Stomach (tissue), 19 donors: ENCODE measurements at places on chromosomes 7 and 10. TPM values are rescaled to one million over a fixed set of nuclear protein-coding genes. Genes with fewer than 3 reads are reported as not detected.

- DNase-seq, result peak; percentile 67
- H3K4me3 ChIP-seq, result peak overlapping the region; percentile 57
- H3K36me3 ChIP-seq, result no peaks in the 10 kb centered on the region
- H3K27me3 ChIP-seq, result peaks cover 11% of the 10 kb centered on the region
- H3K27ac ChIP-seq, result peak overlapping the region; percentile 72
- H3K4me1 ChIP-seq, result peaks cover 20% of the 10 kb centered on the region
Measured at GRCh38 chr10:96719850-96720421, 378 bp downstream of the PIK3AP1 start.

GRCh38 chr7:69657985-69658384 is 59.7 kb downstream of the AUTS2 start:
- no peaks in the 10 kb centered on the region for H3K36me3 ChIP-seq
- H3K27ac ChIP-seq, result no peak overlapping the region
- DNase-seq, result no peak
- H3K27me3 ChIP-seq, result no peaks in the 10 kb centered on the region

Gene CALHM1
- not detected for total RNA-seq

DNA sequence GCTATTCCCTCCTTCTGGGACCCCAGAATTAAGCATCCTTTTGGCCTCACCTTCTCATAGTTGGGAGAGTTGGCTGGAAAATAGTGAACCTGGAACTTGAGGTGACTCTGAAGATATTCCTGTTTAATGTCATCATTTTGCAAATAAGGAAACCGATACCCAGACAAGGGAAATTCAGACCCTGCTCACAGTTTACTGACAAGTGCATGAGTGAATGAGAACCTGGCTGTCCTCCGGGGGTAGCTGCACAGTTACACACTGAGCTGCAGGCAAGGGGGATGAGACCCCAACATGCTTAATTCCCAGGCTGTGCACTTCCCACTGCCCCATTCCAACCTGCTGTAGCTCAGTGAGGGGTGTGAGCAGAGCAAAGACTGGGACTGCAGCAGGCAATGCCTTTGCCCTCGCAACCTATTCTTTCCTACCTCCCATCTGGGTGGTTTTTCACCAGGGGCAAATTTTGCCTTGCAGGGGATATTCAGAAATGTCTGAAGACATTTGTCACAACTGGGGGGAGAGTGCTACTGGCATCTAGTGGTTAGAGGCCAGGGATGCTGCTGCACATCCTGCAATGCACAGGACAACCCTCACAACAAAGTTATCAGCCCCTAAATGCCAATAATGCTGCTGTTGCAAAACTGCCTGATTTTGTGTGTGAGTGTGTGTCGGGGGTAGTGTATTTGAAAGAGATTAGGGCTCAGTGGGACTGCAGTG is 136.2 kb downstream of the SORCS3 start:
- no peak for DNase-seq
- no peaks in the 10 kb centered on the region for H3K27me3 ChIP-seq
- no peak overlapping the region for H3K27ac ChIP-seq
- no peaks in the 10 kb centered on the region for H3K36me3 ChIP-seq
- H3K4me3 ChIP-seq, result no peak overlapping the region
- no peaks in the 10 kb centered on the region for H3K4me1 ChIP-seq

DNA sequence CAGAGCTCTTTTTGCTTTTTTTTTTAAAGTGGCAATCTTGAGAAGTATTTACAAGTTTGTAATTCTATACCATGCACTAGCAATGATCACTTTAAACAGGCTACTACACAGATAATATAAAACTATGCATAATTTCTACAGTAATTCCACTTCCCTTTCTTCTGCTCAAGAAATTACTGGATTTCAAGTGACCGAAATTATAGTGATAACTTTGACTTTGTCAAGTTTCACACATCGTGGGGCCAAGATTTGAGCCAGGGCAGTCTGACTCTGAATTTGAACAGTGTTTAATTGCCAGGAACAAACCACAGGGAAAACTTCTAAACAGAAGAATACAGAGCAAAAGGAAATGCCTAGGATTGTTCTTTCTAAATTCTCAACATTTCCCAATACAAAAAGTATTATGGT is 288.3 kb upstream of the MKLN1 start:
- DNase-seq, result no peak
- peak overlapping the region; percentile 12 for H3K27ac ChIP-seq
- no peaks in the 10 kb centered on the region for H3K27me3 ChIP-seq

GRCh38 chr10:110461088-110461487 is 36.6 kb upstream of the DUSP5 start:
- H3K27me3 ChIP-seq, result no peaks in the 10 kb centered on the region
- no peak for DNase-seq
- no peaks in the 10 kb centered on the region for H3K36me3 ChIP-seq
- H3K27ac ChIP-seq, result no peak overlapping the region

Gene CHN2
- total RNA-seq, result 23.2 TPM

Gene CCDC172
- total RNA-seq, result not detected

DNA sequence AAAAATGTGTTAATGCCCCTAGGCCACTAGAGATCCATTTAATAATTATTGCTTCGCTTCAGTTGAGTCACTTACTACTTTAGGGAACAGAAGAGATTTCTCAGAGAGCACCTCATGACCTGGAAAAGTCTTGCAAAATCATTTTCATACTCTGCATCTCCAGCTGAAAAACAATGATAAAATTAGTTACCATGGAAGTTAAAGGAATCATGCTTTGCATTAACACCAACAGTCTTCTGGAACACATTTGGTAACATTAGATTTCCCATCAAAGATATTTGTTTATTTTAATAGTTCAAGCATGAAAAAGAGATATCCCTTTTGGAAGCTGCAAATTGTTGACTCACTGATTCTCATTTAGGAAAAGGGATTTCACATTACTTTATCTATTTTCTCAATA is 1.8 kb upstream of the STEAP2 start:
- H3K27ac ChIP-seq, result no peak overlapping the region
- H3K36me3 ChIP-seq, result no peaks in the 10 kb centered on the region
- no peak overlapping the region for H3K4me3 ChIP-seq
- H3K4me1 ChIP-seq, result peaks cover 36% of the 10 kb centered on the region
- DNase-seq, result no peak

Gene ASAH2
- 3.5 TPM for total RNA-seq

DNA sequence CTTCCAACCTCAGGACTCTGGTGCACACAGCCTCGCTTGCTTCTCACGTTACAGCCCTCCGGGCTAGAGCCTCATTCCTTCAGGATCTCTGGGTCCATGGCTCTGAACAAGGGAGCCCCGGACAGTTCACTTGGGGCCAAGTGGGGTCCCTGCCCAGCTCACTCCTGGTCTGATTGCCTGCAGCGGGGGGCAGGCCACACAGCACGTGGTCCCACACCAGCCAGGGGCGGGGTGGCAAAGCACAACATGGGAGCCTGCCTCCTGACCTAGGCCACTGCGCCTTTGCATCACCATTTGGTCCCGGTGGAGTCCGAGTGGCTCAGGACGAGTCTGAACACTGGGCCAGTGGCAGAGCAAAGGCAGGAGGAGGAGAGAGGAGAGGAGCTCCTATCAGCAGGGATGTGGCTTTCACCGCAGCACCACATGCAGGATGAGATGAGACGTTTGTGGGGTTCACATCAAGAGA is 13.4 kb upstream of the CRYGN start:
- no peaks in the 10 kb centered on the region for H3K27me3 ChIP-seq
- peaks cover 4% of the 10 kb centered on the region for H3K4me1 ChIP-seq

DNA sequence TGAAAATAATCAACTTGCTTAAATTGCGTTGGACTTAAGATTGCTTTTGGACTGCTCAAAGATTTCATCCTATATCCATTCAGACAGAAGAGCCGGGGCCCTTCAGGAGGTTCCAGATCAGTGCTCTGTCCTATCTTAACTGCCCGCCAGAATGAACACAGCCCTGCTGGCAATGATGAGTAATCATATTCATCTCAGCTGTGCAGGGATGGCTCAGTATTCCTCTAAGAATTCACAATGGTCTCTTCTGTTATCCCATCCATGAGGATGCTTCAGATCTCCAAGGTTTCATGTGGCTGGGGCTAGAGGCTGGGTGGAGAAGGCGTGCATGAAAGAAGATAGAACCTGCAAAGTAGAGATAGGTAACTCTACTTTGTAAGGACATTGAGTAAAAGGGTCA is 80.0 kb upstream of the NPVF start:
- H3K27ac ChIP-seq, result no peak overlapping the region
- H3K4me3 ChIP-seq, result no peak overlapping the region
- no peaks in the 10 kb centered on the region for H3K36me3 ChIP-seq
- no peaks in the 10 kb centered on the region for H3K27me3 ChIP-seq
- no peaks in the 10 kb centered on the region for H3K4me1 ChIP-seq

Gene BEND7
- 32.1 TPM for total RNA-seq

DNA sequence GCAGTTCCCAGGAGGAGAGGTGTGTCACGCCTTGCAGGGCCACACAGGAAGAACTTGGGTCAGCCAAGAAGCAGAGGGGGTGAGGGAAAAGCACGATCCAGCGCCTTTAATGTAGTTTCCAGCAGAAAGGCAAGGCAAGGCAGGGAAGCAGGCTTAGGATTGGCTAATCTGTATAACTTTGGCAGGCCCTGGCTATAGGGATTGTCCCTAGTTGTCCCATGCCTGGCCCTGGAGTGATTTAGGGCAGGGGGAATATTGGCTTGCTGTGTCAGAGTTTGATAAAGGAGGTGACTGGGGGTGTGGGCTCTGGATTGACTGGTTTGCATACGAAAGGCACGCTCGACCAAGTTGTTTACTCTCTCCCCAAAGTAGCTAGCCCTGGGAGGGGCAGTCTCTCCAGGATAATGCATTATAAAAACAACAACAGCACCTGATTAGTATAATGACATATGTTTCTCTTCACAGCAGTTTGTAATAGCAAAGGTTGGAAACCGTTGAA is 44.5 kb downstream of the RBM28 start:
- H3K27ac ChIP-seq, result no peak overlapping the region
- H3K27me3 ChIP-seq, result no peaks in the 10 kb centered on the region
- DNase-seq, result no peak
- no peak overlapping the region for H3K4me3 ChIP-seq
- no peaks in the 10 kb centered on the region for H3K4me1 ChIP-seq

- no peak overlapping the region for H3K27ac ChIP-seq
- no peaks in the 10 kb centered on the region for H3K27me3 ChIP-seq
- H3K36me3 ChIP-seq, result no peaks in the 10 kb centered on the region
- H3K4me3 ChIP-seq, result no peak overlapping the region
- no peaks in the 10 kb centered on the region for H3K4me1 ChIP-seq
Measured at GRCh38 chr7:155899596-155899995, 87.3 kb upstream of the SHH start.

DNA sequence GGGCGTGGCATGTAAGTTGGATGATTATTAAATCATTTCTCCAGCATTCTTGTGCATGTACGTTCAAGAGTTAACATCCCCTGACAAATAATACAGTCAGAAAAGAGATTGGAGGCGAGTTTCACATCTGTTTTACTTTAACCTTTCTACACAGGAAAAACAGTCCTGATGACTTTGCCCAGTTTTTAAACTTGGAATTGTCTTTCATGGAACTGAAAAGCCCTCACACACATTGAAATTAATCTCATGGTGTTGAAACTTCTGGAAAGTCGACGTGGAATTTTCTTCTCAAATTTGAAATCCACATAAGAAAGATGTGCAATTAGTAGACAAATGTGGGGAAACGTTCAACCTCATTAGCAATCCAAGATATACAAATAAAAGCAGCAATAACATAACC is 31.2 kb upstream of the ZNF438 start:
- peak overlapping the region; percentile 56 for H3K27ac ChIP-seq
- H3K4me1 ChIP-seq, result peaks cover 27% of the 10 kb centered on the region
- DNase-seq, result no peak
- no peak overlapping the region for H3K4me3 ChIP-seq

GRCh38 chr7:12738665-12739064 is 51.2 kb downstream of the ARL4A start:
- no peak for DNase-seq
- H3K27me3 ChIP-seq, result no peaks in the 10 kb centered on the region
- no peaks in the 10 kb centered on the region for H3K4me1 ChIP-seq
- H3K4me3 ChIP-seq, result no peak overlapping the region

DNA sequence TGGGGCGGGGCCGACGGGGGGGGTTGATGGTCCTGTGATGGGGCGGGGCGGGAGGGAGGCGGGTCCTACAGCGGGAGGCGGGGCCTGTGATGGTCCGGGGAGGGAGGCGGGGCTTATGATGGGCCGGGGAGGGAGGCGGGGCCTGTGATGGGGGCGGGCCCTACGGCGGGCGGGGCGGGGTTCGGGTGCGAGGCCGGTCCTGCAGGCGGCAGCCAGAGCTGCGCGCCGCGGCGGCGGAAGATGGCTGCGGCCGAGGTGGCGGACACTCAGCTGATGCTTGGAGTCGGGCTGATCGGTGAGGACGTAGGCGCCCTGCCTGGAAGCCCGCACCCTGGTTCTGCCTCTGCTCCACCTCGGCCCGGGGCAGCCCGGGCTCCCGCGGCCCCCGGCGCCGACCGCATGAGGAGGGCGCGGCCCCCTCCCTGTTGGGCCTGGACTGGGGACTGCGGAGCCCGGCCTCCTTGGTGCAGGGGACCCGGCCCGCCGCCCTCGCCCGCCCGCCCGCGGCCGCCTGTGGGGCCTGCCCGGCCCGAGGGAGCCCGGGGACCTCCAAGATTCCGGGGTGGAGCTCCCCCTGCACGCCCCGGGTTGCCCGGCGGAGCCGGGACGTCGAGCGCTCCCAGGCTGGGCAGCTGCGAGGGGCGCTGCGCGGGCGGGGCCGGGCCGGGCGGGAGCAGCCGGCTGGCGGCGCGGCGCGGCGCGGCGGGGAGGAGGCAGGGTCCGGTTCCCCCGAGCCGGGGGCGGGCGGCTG is at the start of gene DENND10:
DENND10 (plus strand) TSS at position 211 of the 751 bp plus-strand sequence; CDS start at position 241, 30 bp downstream.
- H3K4me1 ChIP-seq, result peaks cover 11% of the 10 kb centered on the region
- peak within 1 kb of the TSS; percentile 75 for H3K27ac ChIP-seq
- H3K27me3 ChIP-seq, result no peaks in the 10 kb centered on the region
- H3K36me3 ChIP-seq, result peaks cover 17% of the 10 kb centered on the region
- DNase-seq, result peak; percentile 95
- peak within 1 kb of the TSS; percentile 94 for H3K4me3 ChIP-seq

Gene FOXI2
- total RNA-seq, result not detected

Gene OR6B1
- not detected for total RNA-seq

Gene ASIC3
- total RNA-seq, result 0.29 TPM

Gene ERVW-1
- not detected for total RNA-seq

GRCh38 chr7:104208421-104208780 is 588 bp upstream of the ORC5 start:
- DNase-seq, result no peak
- peaks cover 6% of the 10 kb centered on the region for H3K36me3 ChIP-seq
- H3K4me1 ChIP-seq, result peaks cover 38% of the 10 kb centered on the region
- no peaks in the 10 kb centered on the region for H3K27me3 ChIP-seq
- H3K4me3 ChIP-seq, result peak overlapping the region; percentile 83

DNA sequence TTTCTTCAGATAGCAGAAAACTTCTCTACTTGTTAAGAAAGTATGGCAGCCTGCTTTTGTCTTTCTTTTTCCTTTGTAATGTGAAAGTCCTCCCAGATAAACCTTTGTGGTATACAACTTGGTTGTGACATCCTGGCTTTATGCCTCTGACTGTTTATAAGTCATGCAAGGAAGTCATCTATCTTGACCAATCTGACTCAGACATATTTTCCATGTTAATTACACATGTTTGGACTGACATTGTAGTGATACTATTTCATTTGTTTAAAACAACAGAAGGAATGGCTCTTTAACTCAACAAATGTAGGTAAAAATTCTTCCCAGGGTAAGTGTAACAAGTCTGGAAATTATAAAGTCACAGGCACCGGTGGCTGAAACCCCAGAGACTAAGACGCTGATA is 341.6 kb upstream of the MEOX2 start:
- no peaks in the 10 kb centered on the region for H3K27me3 ChIP-seq
- peaks cover 3% of the 10 kb centered on the region for H3K4me1 ChIP-seq
- H3K4me3 ChIP-seq, result no peak overlapping the region
- H3K27ac ChIP-seq, result no peak overlapping the region

Gene GPRIN2
- total RNA-seq, result 3.5 TPM

Gene GLCCI1
- 25.1 TPM for total RNA-seq
